Osteocyte (in vitro differentiated cells): ENCODE measurements at places on chromosomes 16 and 17. TPM values are rescaled to one million over a fixed set of nuclear protein-coding genes. Genes with fewer than 3 reads are reported as not detected.

The DRC3 gene
- 2.1 and 2.9 TPM in 2 replicates for total RNA-seq

The OGFOD1 gene
- total RNA-seq = 46.3 and 50.6 TPM in 2 replicates

The CEMP1 gene
- total RNA-seq = not detected in 2 replicates

The SMTNL2 gene
- total RNA-seq = 1.7 and 2.8 TPM in 2 replicates

The TBX6 gene
- total RNA-seq = 0.63 and 0.75 TPM in 2 replicates

The KLHL10 gene
- total RNA-seq = not detected in 2 replicates

The CD300A gene
- not detected in 2 replicates for total RNA-seq

The HOXB7 gene
- not detected in 2 replicates for total RNA-seq

The TLCD2 gene
- 4.2 and 4.7 TPM in 2 replicates for total RNA-seq

The PIK3R5 gene
- total RNA-seq = not detected in 2 replicates

GRCh38 chr17:67392111-67392510, 15.0 kb downstream of the PITPNC1 start:
- peaks cover 16% of the 10 kb centered on the region for H3K4me1 ChIP-seq
- peaks cover 3% of the 10 kb centered on the region for H3K36me3 ChIP-seq
- DNase-seq = no peak
- no peak overlapping the region for H3K27ac ChIP-seq
- no peak overlapping the region for H3K4me3 ChIP-seq

DNA sequence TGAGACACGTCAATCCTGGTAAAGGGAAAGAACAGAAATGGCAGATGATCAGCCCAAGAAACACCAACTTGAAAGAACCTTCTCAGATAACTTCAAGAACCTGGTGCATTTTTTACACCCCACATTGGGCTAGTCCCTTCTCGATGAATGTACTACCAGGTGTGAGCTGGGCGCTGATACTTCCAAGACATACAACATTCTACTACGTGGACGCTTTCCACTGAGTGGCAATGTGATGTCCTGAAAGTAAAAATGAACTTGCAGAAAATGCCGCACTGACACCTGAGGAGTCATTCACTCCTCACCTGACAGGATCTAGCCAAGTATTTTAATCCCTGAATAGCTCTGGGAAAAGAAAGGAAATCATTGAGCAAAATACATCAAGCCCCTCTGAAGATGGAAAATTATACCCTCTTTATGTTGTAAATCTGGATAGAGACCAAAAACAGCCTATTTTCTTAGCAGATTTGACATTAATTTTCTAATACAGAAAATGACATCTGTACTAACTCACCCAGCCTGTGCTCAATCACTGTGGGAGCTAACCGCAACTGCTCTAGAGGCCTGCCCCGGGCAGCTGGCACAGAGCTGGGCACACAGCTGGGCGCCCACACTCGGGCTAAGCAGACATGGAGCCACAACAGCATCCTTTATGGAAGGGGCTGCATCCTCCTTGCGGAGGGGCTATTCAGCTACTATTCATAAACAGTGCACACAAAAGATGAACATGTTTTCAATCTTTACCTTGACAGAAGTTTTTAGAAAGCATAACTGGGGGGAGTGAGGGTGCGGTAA, 16.2 kb downstream of the SNN start:
- no peaks in the 10 kb centered on the region for H3K27me3 ChIP-seq
- no peak overlapping the region for H3K4me3 ChIP-seq
- H3K36me3 ChIP-seq = peaks cover 59% of the 10 kb centered on the region
- peak overlapping the region; percentile 44 for H3K27ac ChIP-seq

DNA sequence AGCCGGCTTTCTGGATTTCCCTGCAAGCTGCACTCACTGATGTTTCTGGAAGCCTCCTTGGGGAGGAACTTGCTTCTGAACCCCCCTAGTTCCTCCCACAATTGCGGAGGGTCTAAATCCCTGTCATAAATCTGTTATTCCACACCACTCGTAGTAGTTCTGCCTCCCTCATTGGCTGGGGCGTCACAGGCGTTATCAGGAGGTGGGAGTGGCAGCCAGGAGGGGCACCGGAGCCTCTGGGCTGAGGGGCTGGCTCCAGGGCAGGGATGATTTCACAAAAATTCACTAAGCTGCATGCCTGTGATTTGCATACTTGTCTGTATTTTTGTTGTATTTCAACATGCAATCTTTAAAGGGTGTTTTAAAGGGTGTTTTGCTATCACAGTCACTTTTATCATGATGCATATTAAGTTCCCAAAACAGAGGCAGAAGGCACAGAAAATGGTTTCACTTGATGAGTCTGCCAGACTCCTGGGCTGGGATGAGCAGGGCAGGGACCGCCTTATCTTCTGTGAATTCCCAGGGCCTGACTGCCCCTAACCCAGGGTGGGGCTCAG, 176.2 kb upstream of the FOXF1 start:
- DNase-seq = no peak
- peaks cover 24% of the 10 kb centered on the region for H3K27me3 ChIP-seq
- H3K36me3 ChIP-seq = no peaks in the 10 kb centered on the region
- no peaks in the 10 kb centered on the region for H3K4me1 ChIP-seq

GRCh38 chr16:29824589-29825144, 4.4 kb downstream of the MVP start:
- peak overlapping the region; percentile 39 for H3K4me3 ChIP-seq
- H3K4me1 ChIP-seq = peaks cover 53% of the 10 kb centered on the region
- H3K27ac ChIP-seq = peak overlapping the region; percentile 89

DNA sequence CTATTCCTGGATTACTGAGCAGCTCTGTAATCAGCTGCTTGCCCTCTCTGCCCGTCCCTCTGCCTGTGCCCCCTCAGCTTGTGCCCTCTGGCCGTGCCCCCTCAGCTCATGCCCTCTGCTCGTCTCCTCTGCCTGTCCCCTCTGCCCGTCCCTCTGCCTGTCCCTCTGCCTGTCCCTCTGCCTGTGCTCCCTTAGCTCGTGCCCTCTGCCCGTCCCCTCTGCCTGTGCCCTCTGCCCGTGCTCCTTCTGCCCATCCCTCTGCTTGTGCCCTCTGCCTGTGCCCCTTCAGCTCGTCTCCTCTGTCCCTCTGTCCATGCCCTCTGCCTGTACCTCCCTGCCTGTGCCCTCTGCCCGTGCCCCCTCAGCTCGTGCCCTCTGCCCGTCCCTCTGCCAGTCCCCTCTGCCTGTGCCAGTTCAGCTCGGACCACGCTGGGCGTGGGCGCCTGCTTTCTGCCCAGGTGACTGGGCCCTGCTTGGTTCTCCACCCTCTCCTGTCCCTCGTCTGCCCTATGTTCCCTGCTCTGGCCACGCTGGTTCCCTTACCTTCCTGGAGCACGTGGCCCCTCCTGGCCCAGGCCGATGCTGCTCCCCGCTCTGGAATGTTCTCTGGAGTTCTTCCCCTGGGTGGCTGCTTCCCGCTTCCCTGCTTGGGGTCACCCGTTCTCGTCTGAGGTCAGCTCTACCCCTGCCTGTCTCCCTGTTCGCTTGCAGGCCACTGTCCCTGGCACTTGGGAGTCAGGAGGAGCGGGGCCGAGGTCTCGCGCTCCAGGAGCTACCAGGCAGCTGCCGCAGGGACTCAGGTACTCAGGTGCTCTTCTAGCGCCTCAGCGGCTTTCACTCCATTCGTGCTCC, 63.9 kb downstream of the BANP start:
- H3K27ac ChIP-seq = no peak overlapping the region
- H3K4me1 ChIP-seq = peaks cover 44% of the 10 kb centered on the region
- H3K4me3 ChIP-seq = no peak overlapping the region
- DNase-seq = no peak

DNA sequence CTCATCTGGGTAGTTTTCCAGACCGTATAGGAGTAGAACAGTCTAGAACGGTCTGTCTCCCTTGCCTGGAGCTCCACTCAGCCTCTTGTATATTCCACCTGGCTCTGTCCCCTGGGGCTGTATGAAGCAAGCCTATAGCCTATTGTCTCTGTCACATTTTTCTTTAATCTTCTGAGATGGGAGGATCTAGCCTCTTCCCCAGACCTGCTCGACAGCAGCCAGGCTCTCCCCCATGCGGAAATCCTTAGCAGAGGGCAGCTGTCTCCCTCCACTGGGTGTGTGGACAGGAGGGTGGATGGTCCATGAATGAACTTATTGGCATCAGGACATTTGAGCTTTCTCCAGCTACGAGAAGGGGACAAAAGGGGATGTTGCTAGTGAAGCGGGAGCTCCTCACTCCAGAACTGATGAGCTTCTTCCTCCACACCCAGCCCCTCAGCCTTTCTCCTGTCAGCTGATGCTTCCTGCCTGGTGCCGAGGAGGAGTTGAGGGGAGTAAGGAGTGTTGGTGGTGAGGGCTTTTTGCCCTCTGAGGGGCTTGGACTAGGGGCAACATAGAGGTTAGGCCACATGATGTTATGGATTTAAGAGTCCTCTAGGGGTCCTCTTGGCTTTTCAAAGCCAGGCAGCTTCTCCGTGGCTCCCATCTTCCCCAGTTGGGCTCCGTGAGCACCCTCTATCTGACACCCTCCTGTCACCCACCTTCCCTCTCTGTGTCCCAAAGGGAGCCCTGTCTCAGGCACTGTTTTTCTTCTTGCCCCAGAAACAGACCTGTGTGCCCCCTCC, 28.0 kb downstream of the ARHGAP23 start:
- DNase-seq = no peak
- H3K4me1 ChIP-seq = peaks cover 68% of the 10 kb centered on the region
- peaks cover 12% of the 10 kb centered on the region for H3K36me3 ChIP-seq
- H3K27ac ChIP-seq = peak overlapping the region; percentile 76
- peak overlapping the region; percentile 51 for H3K4me3 ChIP-seq

GRCh38 chr16:14306485-14307058, 235.5 kb downstream of the MRTFB start:
- no peaks in the 10 kb centered on the region for H3K36me3 ChIP-seq
- H3K4me3 ChIP-seq = no peak overlapping the region
- H3K4me1 ChIP-seq = peaks cover 78% of the 10 kb centered on the region
- DNase-seq = no peak
- H3K27ac ChIP-seq = peak overlapping the region; percentile 69

GRCh38 chr17:46991617-46992016, 12.6 kb upstream of the RPRML start:
- H3K27me3 ChIP-seq = peaks cover 24% of the 10 kb centered on the region
- no peaks in the 10 kb centered on the region for H3K4me1 ChIP-seq
- H3K27ac ChIP-seq = no peak overlapping the region

DNA sequence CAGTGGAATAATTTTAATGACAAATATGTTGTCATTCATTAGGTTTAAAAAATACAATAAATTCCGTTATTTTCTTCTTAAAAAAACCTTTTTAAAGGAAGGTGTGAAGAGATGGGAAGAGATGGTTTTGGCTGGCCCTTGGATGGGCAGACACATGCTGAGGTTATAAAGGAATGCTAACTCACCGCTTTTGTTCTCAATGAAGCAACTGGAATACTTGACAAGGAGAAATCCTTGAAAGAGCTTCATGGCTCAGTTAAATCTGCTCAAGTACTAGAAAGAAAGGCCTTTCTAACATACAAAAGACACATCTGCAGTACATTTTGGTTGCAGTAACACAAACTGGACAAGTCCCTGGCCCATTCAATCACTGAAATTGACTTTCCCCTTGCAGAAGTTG, 158.3 kb upstream of the KCNJ16 start:
- peaks cover 8% of the 10 kb centered on the region for H3K27me3 ChIP-seq
- H3K36me3 ChIP-seq = no peaks in the 10 kb centered on the region
- H3K4me1 ChIP-seq = no peaks in the 10 kb centered on the region
- no peak overlapping the region for H3K27ac ChIP-seq

- peaks cover 9% of the 10 kb centered on the region for H3K36me3 ChIP-seq
- peak overlapping the region; percentile 48 for H3K4me3 ChIP-seq
- H3K27ac ChIP-seq = peak overlapping the region; percentile 99
- H3K27me3 ChIP-seq = no peaks in the 10 kb centered on the region
- no peak for DNase-seq
These were observed 1.4 kb upstream of the UNK start for GRCh38 chr17:75783069-75783783.

DNA sequence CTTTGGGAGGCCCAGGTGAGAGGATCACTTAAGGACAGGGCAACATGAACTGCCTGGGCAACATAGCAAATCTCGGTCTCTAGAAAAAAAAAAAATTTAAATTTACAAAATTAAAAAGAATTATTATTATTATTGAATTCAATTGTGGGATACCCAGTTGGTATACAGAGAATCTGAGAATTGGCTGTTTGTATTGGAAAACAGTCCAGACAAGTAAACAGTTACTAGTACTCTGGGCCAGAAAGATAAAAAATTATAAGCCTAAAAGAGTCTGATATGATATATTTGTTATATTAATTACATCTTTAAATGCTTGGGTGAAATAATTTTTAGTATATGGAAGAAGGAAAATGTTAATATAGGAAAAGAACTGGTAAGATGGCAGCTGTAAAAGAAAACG, 15.0 kb downstream of the CCDC47 start:
- no peaks in the 10 kb centered on the region for H3K27me3 ChIP-seq
- no peak for DNase-seq
- H3K36me3 ChIP-seq = peaks cover 43% of the 10 kb centered on the region
- H3K27ac ChIP-seq = no peak overlapping the region
- no peaks in the 10 kb centered on the region for H3K4me1 ChIP-seq

DNA sequence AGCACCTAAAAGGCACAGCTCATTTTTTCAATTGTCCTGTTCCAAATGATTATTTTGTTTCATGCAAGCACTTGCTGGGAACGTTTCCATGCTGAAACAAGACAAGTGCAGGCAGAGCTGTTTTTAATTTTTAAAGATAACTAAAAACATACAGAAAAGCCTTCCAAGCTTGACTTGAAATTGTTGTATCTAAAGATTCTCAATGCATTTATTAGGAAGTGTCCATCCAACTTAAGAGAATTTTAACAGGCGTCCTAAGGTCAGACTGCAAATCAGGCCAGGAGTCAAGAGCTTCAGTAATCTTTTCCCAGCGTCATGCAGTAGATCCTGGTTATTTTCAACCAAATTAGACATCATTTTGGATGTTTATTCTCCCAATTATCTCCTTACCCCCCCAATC, 702.8 kb downstream of the KCNJ2 start:
- no peak overlapping the region for H3K4me3 ChIP-seq
- no peak for DNase-seq
- H3K27me3 ChIP-seq = no peaks in the 10 kb centered on the region
- no peak overlapping the region for H3K27ac ChIP-seq

DNA sequence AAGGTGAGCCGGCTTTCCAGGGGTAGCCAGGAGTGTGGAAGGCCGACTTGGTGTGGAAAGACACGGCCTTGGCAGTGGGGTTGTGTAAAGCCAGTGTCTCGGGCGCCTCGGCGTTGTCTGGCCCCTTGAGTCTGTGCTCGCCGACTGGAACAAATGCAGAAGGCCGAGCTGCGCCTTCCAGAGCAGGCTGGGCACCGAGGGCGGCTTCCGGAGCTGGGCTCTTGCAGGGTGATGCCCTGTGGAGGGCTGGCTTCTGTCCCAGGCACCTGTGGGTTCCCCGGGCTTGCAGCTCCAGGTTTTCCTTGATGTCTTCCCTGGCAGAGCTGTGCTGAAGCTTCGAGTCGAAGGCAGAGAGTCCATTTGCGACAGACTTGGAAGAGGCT, 8.0 kb downstream of the ZNF750 start:
- no peak overlapping the region for H3K27ac ChIP-seq
- no peak for DNase-seq
- no peaks in the 10 kb centered on the region for H3K27me3 ChIP-seq

GRCh38 chr16:23113185-23113584, 36.1 kb downstream of the USP31 start:
- no peak overlapping the region for H3K27ac ChIP-seq
- no peak overlapping the region for H3K4me3 ChIP-seq
- no peak for DNase-seq
- no peaks in the 10 kb centered on the region for H3K27me3 ChIP-seq
- H3K36me3 ChIP-seq = peaks cover 6% of the 10 kb centered on the region

- H3K36me3 ChIP-seq = no peaks in the 10 kb centered on the region
- H3K27me3 ChIP-seq = peaks cover 12% of the 10 kb centered on the region
- no peak overlapping the region for H3K4me3 ChIP-seq
- no peak overlapping the region for H3K27ac ChIP-seq
- H3K4me1 ChIP-seq = no peaks in the 10 kb centered on the region
- no peak for DNase-seq
These were observed 49.4 kb downstream of the TNFRSF13B start for GRCh38 chr17:16922386-16923096.
